ENCODE measurements at places on chromosomes 12 and 14.

DNA sequence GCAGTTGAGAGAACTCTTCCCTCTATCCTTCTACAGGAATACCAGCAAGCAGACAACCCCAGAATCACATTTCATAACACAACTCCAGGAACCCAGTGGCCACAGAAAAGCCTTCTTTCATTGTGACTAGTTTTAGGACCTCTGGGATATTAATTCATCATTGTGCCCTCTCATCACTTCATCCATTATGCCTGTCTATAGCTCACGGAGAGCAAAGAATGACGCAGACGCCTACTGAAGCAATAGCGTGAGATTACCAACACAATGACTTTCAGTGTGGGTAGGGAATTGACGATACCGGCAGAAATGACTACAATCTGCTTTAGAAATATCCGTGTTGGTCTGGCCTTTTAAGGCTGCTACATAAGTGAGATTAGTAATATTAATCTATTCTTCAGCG is 158.1 kb upstream of the FOXG1 start:
- DNase-seq: no peak

GRCh38 chr14:31510222-31510621 is 22.4 kb upstream of the GPR33 start:
- DNase-seq: no peak

DNA sequence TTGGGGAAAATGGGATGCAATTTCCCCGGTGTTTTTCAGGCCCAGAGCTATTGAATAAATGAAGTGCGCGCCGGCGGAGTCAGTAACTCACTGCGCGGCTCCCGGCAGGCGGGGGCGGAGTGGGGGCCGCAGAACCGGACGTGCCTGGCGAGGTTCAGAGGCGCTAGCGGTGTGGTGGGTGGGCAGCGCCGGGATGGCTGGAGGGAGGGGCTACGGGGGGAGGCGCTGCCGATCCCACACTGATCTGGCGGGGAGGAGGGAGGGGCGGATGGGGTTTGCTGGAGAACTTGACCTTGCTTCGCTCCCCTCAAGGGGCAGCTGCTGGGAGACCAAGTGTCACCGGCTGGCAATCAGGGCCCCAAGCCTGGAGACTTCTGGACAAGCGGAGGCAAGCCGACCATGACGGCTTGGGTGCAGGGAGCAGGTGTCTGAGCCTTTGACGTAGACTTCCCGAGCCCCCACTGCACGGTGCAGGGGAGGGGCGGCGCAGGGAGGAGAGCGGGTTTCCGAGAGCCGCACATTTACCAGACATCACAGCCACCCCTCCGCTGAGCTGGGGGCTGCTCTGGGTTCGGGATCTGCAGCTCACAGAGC is 174.1 kb upstream of the RTL1 start:
- DNase-seq: no peak

GRCh38 chr14:29671034-29671433 is 256.6 kb downstream of the PRKD1 start:
- DNase-seq: no peak

DNA sequence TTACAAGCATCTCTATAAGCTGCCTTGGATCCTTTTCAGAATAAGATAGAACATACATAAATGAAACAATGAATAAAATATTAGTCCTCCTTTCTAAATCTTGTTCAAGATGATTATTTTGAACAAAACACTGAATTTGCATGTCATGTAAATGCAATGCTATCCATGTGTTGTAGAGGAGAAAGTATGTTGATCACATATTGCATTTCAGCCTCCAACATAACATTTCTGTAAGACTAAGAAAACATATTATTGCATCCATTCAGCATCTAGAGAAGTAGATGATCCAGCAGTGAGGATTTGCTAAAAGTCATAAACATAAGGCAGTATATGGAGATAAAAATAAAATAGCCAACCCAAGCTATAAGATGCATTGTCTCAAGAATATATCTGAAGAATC is 172.6 kb downstream of the CPNE8 start:
- no peak for DNase-seq

DNA sequence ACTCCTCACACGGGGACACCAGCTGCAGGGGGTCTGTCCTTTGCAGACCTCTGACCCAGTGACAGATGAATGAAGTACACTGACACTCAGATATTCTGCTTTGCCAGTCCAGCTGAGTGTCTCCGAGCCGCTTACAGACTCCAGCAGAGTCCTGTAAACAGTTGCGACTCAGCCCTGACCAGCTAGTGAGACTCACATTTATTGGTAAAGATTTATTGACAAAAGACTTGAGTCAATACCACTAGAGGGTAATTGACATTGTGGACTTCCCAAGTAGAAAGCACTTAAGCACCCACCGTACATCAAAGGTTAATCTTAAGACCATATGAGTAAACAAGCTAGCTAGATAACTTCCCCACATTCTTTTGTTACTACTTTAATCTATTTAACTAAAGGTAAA is 9.8 kb upstream of the FKBP4 start:
- DNase-seq: no peak

GRCh38 chr14:22491683-22492621 is 97.1 kb downstream of the DAD1 start:
- no peak for DNase-seq

DNA sequence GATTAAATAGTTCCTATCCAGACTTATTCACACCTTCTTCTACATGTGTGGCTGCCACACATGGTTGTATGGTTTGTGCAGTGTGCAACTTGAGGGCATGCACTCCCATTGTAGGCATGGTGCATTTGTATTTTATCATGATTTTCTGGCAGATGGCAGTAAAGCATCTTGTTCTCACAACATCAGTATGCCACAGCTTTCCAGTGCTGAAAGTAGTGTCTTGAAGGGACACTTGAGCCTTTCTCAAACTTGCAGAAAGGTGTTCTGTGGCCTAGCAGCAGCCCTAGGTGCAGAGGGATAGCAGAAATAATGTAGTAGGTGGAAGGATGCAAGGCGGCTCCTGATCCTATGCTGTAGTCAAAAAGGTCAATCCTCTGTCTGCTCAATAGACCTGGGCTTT is 72.9 kb downstream of the LMNTD1 start:
- DNase-seq: no peak

- no peak for DNase-seq
These were observed 197.6 kb upstream of the RBM19 start for GRCh38 chr12:114163771-114164170.

- no peak for DNase-seq
These were observed 20.5 kb upstream of the GPR132 start for GRCh38 chr14:105085766-105086165.

GRCh38 chr12:94676922-94677321 is 26.6 kb upstream of the TMCC3 start:
- DNase-seq: no peak

- no peak for DNase-seq
These were observed 267 bp downstream of the CFAP251 start for GRCh38 chr12:121918679-121919038.

DNA sequence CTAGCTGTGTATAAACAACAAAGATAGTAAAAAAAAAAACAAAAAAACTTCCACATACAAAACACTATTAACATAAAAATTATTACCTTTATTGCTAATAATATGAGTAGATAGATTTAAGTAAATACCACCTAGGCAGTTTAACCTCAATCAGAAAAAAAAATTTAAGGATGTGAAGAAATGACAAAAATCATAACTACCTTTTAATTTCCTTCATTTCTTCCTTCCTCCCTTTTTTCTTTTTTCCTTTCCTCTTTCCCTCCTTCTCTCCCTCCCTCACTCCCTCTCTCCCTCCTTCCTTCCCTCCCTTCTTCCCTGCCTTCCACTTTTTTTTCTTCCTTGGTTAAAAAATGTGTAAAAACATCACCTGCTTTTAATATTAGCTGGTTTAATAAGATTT is 81.7 kb downstream of the SOX5 start:
- no peak for DNase-seq

- no peak for DNase-seq
These were observed 707.9 kb downstream of the AACS start for GRCh38 chr12:125773033-125773640.

DNA sequence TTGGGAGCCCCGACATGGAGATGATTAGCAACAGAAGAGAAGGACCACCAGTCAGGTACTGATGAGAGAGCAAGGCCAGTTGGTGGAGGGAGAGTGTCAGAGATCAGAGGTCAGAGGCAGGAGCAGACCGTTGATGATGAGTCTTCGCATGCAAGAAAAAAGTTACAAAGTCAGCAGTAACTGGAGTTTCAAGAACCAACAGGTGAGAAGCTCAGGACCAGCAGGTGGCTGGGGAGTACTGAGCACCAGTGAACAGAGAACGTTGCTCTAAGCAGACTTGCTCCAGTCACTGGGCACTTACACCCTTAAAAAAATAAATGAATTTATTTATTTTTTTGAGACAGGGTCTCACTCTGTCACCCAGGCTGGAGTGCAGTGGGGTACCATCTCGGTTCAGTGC is 44.5 kb upstream of the KCNA1 start:
- no peak for DNase-seq
